ENCODE measurements at places on chromosomes 13 and 19.

DNA sequence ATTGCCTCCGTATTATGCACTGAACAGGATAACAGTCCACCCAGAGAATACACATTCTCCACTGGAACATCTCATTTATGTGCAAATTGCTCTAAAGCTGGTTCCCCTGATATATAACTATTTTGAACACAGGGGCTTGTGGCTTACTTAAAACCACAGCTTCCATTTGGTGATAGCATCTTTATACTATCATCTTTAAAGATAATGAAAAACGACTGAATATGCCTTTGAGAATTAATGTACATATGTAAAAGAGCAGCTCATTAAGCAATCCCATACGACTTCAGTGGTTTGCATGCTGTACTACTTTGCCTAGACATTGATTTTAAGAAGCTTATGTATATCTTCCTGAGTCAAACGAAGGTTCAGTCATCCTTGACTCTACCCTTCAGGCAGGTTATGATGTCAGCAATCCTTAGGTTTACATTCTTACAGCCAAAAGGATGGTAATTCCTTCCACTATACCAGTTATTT lies 40.8 kb downstream of the BRD4 start:
- DNase-seq: no peak

GRCh38 chr19:46635920-46636761 lies at the start of gene GNG8:
Gene GNG8, minus strand, starts transcription at chr19:46636202. Its CDS starts 1,520 bp downstream, at chr19:46634682.
- no peak for DNase-seq

DNA sequence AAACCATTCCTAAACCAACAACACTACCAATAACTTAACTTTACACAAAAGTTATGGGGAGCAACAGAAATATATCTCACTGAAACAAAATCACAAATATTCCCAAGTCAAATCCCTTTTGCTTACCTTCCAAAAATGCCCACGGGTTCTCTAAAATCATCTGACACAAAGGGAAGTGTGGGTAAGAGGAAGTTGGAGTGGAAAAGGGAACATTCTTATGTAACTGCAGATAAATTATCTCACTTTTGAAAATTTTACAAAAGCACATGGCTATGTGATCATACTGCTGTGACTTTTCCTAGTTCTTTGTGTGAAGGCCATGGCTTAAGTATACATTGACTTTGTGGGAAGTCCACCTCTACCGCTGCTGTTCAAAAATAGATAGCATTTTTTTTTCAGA lies 350.5 kb downstream of the GPC6 start:
- DNase-seq: no peak

DNA sequence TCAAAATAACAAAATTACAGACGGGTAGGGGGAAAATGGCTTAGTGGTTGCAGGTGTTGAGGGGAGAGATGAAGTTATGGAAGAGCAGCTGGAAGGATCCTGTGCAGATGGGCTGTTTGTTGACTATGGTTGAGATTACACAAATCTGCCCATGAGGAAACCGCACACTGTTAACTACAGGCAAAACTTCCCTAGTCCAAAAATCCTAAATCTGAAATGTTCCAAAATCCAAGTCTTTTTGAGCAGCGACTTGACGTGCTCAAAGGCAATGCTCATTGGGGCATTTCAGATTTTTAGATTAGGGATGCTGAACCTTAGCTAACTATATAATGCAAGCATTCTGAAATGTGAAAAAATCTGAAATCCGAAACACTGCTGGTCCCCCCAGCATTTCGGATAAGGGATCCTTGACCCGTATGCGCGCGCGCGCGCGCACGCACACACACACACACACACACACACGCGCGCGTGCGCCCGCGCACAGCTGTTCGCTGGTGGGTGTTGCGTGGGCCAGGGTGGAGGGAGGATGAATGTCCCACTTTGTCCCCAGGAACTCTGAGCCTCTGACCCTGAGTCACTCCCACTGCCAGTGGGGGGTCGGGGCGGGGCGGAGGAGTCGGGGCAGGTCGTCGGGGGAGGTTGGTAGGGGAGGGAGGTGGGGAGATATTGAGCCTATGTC lies 6.8 kb downstream of the F2RL3 start:
- no peak for DNase-seq

- DNase-seq: no peak
These were observed at the start of gene KLF16 for GRCh38 chr19:1863328-1863637. Gene KLF16, minus strand, starts transcription at chr19:1863579. Its CDS starts 82 bp downstream, at chr19:1863497.

DNA sequence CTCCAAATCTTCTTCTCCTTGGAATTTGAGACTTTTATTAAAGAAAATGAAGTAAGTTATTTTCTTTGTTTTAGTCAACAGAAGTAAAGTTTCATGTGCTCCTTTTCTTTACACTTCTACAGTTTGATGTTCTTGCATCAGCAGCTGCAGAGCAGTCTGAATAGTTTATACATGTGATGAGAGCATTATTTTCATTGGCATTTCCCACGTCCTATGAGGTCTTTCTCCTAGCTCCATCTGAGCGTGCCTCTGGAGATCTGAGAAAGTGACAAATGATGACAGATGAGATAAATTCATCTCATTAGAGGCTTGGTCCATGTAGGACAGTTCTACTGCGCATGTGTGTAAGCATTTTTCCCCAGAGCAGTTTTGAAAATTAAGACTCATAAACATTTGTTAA lies 1290.0 kb downstream of the UQCRFS1 start:
- DNase-seq: no peak

DNA sequence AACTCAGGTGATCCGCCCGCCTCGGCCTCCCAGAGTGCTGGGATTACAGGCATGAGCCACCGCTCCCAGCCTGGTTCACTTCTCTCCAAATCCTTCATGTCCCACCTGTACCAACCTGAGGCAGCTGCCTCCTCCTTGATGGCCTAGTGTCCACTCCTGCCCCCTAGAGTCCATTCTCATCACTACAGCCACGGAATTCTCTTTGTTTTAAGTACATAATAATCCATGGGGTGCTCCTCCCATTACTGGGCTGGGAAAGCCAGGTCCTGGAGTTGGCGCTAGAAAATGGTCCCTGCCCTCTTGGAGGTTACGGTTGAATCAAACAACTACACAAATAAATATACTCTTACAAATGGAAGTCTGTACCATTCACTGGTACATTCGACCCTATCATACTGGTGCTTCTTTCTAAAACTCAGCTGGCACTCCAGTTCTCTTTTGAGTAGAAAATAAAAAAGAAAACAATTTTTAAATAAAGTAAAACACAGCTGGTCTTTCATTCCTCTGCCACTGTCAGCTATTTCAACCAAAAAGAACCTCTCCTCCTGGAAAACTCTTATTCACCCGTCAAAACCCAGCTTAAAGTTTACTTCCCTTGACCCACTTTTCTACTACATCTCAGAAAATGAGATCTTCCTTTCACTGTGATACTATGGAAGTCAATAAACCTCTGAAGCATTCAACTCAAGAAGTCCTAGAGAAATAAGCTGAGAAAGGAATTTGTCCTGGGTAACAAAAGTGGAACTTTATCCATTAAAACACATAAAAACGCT lies 22.4 kb upstream of the ARHGEF18 start:
- no peak for DNase-seq

GRCh38 chr13:73058432-73058735 lies 421 bp upstream of the KLF5 start:
- DNase-seq: no peak
